ENCODE measurements at places on chromosomes 1 and 21.

- no peak for DNase-seq
These were observed 1013.8 kb downstream of the PLA2G4A start for GRCh38 chr1:187842406-187843165.

DNA sequence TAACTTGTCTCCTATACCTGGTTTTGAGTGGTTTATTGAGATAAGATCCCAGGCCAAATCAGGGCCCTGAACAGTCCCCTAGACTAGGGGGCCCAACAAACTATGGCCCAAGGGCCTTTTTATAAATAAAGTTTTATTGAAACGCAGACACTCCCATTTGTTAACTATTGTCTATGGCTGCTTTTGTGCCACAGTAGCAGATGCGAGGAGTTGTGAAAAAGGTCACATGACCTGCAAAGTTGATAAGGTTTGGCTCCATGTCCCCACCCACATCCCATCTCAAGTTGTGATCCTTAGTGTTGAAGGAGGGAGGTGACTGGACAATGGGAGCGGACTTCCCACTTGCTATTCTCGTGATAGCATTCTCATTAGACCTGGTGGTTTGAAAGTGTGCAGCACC lies 29.5 kb upstream of the RAB4A start:
- no peak for DNase-seq

DNA sequence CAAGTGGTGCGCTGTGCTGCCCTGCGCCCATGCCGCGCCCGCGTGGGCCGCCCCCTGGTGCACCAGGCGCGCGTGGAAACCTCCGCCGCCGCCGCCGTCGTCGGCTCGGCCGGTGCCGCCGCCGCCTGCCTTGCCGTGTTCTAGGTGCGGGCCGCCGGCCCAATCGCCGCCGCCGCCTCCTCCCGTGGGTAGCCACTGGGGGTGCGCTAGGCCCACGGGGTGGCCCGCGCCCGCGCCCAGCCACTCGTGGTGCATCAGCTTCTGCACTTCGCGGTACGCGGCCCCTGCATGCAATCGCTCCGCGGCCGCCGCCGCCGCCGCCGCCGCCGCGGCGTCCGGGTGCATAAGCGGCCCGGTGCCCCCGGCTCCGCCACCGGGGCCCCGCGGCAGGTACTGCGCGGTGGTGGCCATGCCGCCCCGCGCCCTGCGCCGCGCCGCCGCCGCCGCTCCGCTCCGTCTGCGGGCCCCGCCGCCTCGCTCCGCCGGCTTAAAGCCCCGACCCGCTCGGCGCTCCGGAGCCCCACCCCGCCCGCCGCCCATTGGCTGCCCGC lies at the start of gene POU3F1:
Gene POU3F1 (minus strand): TSS at position 461 of the 551 bp plus-strand sequence. CDS start 50 bp downstream, at position 411.
- no peak for DNase-seq

- DNase-seq = no peak
These were observed 191.3 kb downstream of the BACH1 start for GRCh38 chr21:29490016-29490415.

DNA sequence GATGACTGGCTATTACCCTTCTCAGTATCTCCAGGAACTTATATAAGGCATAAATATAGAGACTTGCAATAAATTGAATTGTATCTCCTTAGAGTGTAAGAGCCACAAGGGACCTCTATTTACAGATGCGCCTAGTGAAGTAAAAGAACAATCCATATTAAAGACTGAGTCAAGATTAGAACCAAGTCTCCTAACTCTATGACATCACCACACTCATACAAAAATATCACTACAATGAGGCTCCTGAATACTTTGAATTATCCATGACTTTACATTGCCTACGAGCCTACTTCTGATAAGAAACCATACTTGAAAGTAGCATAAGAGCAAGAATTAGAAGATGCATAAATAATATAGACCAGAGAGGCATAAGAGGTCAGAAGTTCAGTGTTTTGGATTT lies 18.8 kb downstream of the DPYD start:
- no peak for DNase-seq

DNA sequence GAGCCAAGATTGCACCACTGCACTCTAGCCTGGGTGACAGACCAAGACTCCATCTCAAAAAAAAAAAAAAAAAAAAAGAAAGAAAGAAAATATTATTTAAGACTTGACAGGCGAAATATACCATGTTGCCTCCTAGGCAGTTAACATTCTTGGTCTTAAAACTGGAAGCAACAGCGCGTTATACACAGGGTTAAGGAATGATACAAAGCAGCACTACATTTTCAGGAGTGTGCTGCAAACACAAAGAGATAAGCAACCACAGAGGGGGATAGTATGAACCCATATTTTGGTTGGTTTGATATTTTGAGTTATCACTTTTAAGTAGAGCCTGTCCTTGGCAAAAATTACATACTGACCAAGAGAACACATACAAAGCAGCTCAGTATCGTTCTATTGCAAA lies 25.1 kb downstream of the USP24 start:
- DNase-seq = no peak

GRCh38 chr1:45543581-45544417 lies 6.8 kb upstream of the AKR1A1 start:
- DNase-seq = no peak

- DNase-seq = no peak
These were observed 138.4 kb downstream of the SYT2 start for GRCh38 chr1:202571719-202572339.

DNA sequence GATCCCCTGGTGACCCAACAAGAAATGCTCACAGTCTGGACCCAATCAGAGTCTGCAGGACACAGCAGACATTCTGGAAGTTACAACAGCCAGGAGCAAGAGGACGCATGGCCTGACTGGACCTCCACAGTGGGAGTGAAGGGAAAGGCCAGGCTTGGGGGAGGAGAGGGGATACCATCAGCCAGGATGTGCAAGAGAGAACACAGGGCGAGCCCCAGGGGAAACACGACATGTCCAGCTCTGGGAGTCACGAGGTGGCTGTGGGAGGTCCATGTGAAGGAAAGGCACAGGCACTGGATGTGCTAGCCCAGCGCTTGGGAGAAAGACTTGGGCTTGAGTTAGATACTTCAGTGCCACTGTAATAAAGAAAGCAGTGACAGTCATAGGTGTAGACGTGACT lies 87.3 kb downstream of the HSF2BP start:
- DNase-seq = no peak

- no peak for DNase-seq
These were observed 55.7 kb downstream of the CAPZB start for GRCh38 chr1:19429611-19430010.

Data from right renal cortex interstitium (tissue), 3 donors.